CD4-positive, alpha-beta T cell treated with Interleukin-10 for 1 hour (primary cell): ENCODE measurements at places on chromosomes 3 and 15.

DNA sequence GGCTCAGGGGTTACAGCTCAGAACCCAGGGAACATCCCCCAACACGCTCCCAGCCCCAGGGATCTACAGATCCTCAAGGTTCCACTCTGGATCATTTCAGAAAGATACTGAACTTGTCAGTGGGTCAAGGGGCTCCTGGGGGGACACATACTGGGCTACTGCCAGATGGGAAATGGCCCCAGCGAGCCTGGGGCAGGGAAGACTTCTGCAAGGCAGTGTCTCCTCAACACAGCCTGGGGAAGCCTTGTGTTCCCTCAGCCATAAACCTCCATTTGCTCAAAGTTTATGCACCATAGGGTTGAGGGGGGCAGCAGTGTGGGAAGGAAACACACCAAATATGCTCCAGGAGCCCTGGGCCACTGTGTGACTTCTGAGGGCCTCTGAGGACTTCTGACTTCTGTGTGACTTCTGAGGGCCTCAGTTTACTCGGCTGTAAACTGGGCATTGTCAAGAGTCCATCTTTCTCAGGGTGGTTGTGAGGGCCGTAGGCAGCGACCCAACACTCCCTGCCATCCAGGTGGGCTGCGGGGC is 58.4 kb downstream of the IQSEC1 start:
- DNase-seq: no peak

- no peak for DNase-seq
Measured at GRCh38 chr3:15553749-15554148, 32.2 kb upstream of the COLQ start.

DNA sequence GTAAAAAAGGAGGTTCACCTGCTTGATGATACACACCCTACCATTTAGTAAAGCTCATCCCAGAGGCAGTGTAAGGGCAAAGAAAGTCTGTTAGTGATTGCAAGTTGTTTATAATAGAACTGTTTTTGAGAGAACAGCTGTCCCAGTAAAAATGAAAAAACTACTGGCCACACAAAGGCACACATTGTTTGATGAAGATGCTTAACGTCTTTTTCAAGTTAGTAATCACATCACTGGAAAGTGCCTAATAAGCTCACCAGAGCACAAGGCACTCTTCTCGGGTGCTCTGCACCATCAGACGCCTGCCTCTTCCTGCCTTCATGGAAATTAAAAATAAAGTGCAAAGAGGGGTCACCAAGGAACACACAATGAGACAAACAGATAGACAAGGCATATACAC is 186.9 kb downstream of the PDZRN3 start:
- DNase-seq: no peak

GRCh38 chr3:58214484-58215316 is 3.9 kb upstream of the DNASE1L3 start:
- peak; percentile 10 for DNase-seq

- DNase-seq: no peak
Measured at GRCh38 chr3:197076415-197076814, 46.8 kb upstream of the MELTF start.

GRCh38 chr15:74682954-74683353 is 12.9 kb downstream of the EDC3 start:
- no peak for DNase-seq

- no peak for DNase-seq
Measured at GRCh38 chr3:29286478-29287240, 5.8 kb downstream of the RBMS3 start.

DNA sequence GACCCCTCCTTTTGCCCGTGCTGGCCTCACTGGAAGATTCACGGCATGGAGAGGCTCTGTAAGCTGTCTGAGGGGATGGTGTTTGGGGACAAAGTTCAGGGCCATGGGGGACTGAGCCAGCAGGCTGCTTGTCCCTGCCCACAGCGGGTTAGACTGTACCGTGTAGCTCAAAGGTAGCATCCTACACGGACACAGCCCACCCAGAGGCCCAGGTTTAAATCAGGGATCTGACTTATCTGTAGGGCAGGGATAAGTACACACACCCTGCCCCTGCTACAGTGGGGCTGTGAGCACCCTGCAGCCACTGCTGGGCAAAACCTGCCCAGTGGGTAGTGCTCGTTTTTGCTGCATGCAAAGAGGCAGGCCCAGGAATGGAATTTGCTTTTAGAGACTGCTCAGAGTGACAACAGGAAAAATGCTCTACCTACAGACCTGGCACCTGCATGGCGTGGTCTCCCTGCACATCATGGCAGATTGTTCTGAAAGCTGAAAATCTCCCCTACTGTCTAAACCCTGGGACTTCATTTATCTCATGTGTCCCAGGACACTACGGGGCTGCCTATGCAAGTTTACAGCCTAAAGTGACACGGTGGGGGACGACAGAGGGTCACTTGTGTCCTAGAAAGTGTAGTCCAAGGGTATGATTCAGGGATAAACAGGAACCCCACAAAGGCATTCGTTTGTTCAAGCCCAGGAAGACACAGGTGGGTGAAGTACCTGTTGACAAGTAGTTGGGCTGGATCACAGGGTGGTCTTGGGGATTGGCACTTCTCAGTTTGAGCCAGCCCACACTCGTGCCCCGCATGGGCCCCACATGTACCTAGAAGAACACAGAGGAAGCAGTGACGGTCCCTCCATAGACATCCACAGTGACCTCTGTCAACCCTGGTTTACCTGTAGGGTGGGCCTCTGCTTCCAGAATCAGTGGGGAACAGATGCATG is 27.7 kb downstream of the CHDH start:
- DNase-seq: no peak

DNA sequence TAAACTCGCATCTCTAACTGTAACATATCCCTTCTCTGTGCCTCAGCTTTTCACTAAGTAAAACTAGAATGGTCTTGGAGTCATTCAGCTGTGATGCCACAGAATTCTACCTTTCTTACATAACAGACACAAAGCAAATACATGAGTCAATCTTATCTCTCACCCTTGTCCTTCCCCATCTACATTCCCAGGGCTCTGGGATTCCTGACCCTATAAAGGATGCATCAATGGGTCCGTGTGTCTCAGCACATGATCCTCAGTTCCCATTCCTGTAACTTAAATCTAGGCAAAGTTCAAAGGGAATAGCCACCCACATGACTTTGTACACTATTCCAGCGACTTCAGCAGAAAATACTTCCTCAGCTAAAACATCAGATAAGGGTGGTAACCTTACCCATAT is 11.8 kb upstream of the ARL8B start:
- DNase-seq: no peak

- DNase-seq: no peak
Measured at GRCh38 chr3:183924543-183924942, 39.9 kb upstream of the PARL start.

- DNase-seq: no peak
Measured at GRCh38 chr15:23897531-23897930, 210.4 kb upstream of the NDN start.
